ENCODE measurements at places on chromosomes 4 and X.

GRCh38 chr4:111475666-111476065, 669.6 kb upstream of the FAM241A start:
- DNase-seq, result no peak

DNA sequence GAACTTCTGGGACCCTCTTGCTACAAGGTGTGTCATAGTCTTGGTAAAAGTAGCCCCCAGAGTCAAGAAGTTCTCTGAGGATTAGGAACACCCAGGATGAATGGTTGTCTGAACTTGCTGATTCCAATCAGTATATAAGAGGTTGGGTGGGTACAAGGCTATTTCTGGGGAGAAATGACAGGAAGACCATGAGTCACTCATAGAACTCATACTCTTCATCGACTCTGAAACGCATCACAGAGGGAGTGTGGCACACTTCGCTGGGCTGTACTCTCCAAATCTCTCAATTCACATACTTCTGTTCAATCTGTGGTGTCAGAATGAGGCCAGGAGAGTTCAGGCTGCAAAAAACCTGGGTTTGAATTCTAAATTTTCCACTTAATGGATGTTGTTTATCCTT, 193.2 kb upstream of the LEF1 start:
- no peak for DNase-seq

GRCh38 chr4:188879598-188879997, 740.4 kb downstream of the TRIML1 start:
- no peak for DNase-seq

GRCh38 chrX:105645667-105646357, 176.5 kb upstream of the NRK start:
- no peak for DNase-seq

GRCh38 chr4:138797646-138798045, 217.9 kb upstream of the NOCT start:
- DNase-seq, result no peak

GRCh38 chr4:108674356-108674977, 24.1 kb downstream of the OSTC start:
- DNase-seq, result no peak

DNA sequence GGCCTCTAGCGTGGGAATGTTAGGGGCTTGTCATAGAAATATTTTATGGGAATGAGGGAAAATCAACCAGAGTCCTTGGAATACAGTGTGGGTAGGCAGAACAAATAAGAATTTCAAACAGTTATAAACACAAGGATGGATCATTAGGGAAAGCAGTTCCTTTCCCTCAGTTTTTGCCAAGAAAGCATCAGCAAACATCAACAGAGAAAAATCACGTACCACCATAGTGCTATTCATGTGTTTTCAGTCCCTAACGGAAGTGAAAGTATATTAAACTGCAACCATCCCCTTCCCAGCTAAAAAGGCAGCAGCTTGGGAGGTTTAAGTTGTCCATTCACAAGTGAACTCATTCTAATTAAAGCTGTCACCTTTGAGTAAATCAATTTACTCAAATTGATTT, 334.4 kb upstream of the PCDH18 start:
- DNase-seq, result no peak

GRCh38 chr4:152176627-152177214, 359.2 kb downstream of the FBXW7 start:
- no peak for DNase-seq

DNA sequence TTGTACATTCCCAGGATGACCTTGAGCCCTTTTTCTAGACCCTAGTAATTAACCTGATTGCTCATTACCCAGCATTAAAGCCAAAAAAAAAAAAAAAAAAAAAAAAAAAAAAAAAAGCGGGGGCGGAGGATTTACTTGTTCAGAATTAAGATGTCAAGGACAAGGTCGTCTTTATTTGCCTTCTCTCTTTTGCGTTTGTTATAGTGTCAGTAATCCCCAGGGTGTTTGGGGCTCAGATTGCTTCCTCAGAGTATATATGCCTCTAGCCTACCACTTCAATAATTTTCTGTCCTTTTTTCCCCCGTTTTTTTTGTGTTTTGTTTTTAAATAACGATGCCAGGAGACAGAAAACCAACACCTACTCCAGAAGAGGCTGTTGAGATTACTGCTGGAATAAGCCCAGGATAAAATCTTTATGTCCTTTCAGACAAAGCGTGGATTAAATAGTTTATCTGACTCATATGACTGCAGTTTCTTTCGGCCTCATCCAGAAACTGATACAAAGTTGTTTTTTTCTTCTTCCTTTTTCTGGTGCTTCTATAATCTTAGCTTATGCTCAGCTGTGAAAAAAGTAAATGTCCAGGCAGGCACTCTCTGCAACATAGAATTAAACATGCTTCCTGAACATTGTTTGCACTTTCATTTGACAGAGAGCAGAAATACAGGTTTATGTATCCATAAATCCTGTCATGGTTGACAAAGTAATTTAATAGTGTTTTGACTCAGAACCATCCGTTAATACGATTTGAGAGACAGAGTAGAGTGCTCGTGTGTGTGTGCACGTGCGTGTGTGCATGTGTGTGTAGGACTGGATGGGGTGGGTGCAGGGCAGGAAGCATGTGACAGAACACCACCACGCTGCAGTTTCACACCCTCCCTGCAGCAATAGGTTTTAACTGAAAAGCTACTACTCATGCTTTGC, 138.6 kb downstream of the AFF1 start:
- peak; percentile 35 for DNase-seq

DNA sequence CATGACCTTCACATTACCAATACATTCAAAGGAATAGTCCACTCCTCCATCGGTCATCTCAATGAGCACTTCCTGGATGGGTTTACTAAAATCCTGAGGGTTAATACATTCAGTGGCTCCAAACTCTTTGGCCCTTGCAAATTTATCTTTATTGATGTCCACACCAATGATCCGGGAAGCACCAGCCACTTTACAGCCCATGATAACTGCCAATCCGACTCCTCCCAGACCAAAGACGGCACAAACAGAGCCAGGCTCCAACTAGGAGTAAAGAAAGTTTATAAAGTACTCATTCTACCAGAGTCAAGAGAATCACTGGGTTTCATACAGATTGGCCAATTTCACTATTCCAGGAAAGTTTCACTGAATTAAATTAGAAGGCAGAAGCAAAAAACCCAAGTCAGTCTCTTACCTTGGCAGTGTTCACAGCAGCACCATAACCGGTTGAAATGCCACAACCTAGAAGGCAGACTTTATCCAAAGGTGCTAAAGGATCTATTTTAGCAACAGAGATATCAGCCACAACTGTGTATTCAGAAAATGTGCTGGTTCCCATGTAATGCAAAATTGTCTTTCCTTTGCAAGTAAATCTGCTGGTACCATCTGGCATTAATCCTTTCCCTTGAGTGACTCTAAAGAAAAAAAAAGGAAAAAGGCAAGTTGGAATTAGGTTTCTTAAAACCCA, 12.2 kb downstream of the ADH5 start:
- no peak for DNase-seq

DNA sequence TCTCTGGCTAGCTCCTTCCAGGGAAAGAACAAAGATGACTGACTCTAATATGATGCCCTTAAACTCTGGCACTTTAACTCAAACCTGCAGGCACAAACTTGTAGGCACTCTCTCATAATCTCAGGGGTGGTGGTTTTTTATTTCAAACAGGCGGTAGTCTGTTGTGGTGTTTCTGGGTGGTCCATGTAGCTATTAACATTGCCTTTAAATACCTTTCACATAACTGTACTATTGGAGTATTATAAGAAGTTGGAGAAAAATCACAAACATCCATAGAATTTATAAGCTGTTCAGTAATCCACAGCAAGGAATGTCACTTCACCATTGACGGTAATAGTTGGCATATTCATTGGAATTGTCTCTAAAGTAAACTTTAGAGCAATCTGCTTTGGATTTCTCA, 204.2 kb upstream of the PDE5A start:
- DNase-seq, result no peak

DNA sequence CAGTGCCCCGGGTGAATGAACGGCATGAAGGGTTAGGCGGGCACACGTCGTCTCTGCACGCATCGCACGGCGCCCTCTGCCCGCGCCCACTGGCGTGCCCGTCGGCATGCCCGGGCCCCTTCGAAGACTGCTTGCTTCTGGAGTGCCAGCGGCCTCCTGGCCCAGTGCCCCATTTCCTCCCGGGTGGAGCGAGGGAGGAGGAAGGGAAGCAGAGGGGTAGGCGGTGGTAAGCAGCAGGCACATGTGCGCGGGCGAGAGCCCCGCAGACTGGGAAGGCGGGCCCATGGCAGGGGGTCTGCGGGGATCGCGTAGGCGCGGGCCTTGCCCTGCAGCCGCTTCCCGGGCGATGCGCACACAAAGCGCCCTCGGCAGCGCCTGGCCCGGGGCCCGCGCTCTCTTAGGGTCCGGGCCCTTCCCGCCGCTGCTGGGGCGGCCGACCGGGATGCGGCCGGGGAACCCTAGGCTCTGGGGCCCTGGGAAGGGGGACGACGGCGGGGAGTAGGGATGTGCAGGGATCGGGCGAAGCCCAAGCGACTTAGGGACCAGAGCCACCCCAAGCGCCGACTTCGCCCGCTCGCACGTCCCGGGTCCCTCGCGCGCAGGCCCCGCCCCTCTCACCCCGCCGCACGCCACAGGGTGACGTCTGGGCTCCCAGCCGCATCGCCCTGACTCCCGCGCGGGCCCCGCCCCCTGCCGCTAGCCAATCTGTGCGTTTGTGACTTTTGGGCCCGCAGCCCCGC, 866 bp upstream of the EMD start:
- no peak for DNase-seq

DNA sequence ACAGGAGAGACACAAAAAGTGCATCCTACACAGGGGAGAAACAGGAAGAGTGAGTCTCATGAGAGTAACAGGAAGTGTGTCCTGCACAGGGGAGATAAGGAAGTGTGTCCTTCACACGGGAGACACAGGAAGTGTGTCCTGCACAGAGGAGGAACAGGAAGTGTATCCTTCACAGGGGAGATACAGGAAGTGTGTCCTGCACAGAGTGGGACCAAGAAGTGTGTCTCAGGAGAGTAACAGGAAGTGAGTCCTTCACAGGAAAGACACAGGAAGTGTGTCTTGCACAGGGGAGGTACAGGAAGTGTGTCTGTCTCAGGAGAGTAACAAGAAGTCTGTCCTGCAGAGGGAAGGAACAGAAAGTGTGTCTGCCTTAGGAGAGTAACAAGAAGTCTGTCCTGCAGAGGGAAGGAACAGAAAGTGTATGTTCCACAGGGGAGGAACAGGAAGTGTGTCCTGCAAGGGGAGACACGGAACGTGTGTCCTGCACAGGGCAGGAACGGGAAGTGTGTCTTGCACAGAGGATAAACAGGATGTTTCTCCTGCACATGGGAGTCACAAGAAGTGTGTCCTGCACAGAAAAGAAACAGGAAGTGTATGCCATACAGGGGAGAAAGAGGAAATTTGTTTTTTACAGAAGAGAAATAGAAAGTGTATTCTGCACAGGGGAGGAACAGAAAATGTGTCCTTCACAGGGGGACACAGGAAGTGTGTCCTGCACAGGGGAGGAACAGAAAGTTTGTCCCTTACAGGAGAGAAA, 102.0 kb downstream of the ARSF start:
- DNase-seq, result no peak

GRCh38 chr4:164383358-164384220, 370.3 kb upstream of the SMIM31 start:
- DNase-seq, result no peak

GRCh38 chr4:182185491-182185890, 57.7 kb upstream of the TENM3 start:
- DNase-seq, result no peak

GRCh38 chr4:181525634-181526033, 717.6 kb upstream of the TENM3 start:
- no peak for DNase-seq

DNA sequence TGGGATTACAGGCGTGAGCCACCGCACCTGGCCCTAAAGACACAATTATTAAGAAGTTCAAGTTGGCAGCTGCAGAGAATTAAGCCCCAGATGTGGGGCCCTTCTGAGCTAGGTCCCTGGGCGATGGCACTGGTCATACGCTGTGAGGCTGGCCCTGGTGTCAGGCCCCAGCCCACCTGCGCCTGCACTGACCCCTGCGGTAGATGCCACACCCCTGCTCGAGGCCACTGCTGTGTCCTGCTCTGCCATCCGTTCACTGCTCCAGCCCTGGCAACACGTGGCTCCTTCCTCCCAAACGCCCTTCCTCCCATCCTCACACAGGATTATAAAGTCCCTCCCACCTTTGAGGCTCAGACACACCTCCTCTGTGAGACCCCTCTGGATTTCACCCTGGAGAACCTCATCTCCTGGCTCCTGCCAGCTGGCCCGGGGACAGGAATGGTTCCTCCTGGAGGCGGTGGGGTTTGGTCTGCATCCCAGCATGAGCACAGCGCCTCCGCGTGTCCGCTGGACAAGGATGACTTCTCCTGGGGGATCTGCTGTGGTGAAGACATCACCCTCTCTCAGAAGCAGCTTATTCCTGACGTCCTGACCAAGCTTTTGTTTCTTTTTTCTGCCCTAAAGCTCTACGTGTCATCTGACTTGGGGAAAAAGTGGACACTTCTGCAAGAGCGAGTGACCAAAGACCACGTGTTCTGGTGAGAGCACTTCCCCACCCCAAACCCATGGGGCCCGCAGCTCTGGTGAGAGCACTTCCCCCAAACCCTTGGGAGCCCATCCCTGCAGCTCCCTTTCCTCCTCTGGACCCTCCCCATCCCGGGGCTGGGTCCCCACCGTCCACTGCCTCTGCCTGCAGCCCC, 219.0 kb upstream of the PSAPL1 start:
- DNase-seq, result no peak
